ENCODE measurements at places on chromosomes 5 and 9.

- no peak for DNase-seq
Measured at GRCh38 chr5:172906888-172907287, 52.3 kb upstream of the RPL26L1 start.

GRCh38 chr5:132385326-132386105 lies 16.0 kb downstream of the SLC22A5 start:
- DNase-seq, result peak; percentile 63

DNA sequence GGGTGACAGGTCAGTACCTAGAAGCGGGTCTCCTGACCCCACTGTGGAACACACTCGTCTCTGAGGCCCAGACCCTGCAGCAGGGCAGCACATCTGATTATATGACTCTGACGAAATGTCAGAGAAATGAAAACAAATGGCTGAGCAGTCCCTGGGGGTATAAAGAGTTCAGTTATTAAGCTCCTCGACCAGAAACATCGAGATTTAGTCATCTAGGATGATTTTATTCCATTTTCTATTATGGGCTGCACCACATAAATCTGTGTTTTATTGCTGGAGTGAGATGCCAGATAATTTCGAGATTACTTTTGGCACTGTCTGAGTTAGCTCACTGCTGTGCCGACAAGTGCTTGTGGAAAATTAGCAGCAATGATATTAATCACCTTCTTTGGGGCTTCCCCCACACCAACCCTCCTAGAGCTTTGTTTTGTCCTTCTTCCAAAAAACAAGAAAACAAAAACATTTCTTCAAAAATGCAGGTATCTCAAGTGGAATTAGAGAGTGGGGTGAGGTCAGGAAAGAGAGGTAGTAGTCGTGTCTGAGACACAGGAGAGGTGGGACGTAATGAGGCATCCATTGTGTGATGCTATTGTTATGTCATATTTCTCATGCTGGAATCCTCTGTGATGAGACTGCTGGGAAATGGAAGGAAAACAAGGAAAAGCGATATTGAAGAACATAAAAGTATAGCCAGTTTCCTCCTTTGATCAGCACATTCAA lies 495.5 kb downstream of the DMAC1 start:
- DNase-seq, result no peak

GRCh38 chr9:93463638-93464248 lies 10.4 kb upstream of the FAM120AOS start:
- DNase-seq, result no peak

DNA sequence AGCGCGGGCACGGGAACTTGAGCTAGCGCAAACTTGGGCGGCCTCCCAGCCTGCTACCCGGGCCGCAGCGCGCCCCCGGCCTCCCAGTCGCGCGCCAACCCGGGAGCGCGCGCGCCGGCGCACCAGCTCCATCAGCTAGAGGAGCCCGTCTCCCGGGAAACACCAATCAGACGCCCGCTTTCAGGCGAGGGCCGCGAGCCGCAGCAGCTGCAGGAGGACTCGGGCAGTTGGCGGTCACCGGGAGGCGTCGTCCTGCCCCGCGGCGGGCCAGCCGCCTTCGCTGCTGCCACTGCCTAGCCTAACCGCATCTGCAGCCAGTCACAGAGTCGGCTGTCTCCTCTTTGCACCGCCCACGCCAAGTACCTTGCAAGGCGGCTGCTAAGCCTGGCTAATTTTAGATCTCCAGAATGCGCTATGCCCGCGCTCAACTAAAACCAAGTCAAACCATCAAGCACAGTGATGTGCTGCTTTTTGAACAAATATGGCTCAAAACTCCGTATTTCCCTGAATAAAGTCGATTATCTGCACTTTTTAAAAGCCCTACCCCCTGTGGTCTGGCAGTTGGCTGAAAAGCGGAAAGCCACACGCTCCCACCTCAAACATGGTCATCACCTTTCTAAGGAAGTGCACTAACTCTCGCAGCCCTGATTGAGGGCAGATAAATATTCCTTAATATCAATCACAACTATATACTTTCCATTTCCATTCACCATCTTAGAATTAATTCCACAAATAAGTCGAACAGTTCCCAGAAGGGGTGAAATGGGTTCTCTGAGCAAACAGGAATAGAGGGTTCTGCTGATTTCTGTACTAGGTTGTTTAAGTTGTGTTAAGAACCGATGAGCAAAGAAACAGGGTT lies 221.8 kb downstream of the MEF2C start:
- DNase-seq, result no peak

GRCh38 chr5:1494780-1495524 lies 28.8 kb downstream of the LPCAT1 start:
- peak; percentile 57 for DNase-seq

DNA sequence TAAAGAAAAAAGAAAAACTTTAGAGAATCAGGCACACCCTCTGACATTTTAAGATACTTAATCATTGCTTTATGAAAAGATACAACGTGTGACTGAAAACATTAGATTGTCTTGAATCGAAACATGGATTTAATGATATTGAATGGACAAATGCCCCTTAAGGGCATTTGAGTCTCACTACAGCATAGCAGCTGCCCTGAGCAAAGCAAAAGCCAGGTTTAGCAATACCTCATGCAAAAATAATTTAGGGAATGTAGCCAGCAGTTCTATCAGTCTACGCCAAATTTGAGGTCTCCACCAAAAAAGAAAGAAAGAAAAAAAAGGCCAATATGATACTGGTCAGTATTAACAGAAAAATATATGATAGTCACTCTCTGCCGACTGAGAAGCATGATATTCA lies 56.6 kb upstream of the LMNB1 start:
- DNase-seq, result no peak

DNA sequence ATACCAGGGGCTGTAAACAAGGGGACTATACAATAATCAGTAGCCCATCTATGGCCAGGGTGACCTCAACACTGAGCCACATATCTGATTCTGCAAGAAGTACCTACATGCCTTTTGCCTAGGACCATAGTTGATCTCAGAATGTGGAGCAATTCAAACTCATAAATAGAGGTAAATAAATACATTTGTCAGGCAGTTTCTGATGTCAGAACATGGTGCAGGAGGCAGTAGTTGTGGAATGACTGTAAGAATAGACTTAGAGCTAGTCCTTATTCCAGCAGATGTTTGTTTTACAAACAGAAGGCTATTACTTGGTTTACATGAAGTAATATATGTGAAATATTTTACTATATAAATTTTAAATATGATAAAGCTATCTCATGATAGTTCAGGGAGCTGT lies 330.7 kb upstream of the DAB2 start:
- no peak for DNase-seq

GRCh38 chr9:123470121-123470782 lies 114.3 kb downstream of the CRB2 start:
- DNase-seq, result no peak

Measured in CD8-positive, alpha-beta memory T cell (primary cell).